Tibial artery (tissue), 4 donors: ENCODE measurements at places on chromosomes 2 and 18.

DNA sequence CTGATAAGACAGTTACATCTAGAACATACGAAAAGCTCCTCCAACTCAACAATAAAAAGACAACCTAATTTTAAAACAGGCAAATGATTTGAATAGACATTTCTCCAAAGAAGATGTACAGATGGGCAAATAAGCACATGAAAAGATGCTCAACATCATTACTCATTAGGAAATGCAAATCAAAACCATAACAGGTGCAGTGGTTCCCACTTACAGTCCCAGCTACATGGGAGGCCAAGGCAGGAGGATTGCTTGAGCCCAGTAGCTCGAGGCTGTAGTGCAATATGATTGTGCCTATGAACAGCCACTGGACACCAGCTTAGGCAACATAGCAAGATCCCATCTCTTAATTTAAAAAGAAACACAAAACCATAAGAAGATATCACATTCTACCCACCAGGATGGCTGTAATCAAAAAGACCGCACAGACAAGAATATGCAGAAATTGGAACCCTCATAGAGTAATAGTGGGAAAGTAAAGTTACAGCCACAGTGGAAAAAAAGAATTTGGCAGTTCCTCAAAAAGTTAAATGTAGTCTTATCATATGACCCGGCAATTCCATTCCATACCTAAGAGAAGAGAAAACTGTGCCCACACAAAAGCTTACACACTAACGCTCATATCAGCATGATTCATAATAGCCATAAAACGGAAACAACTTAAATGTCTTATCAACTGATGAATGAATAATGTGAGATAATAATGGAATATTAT lies 30.5 kb upstream of the ARMC9 start:
- no peak for DNase-seq

DNA sequence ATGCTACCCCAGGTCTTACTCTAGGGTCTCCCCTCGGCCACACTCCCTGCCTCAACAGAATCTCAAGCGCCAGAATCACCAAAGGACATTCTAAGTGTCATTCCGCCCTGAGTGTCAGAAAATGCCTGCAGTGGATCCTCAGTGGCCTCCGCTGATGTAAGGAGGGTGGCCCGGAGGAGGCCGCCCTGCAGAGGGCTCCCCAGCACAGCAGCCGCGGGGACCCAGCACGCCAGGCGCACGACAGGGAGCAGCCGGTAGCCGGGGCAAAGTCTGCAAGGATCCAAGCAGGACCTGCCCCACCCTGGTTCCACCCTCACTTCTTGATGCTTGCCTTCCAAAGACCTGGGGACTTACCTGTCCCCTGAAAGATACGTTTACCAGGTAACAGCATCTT lies 54.2 kb upstream of the ID2 start:
- no peak for DNase-seq

DNA sequence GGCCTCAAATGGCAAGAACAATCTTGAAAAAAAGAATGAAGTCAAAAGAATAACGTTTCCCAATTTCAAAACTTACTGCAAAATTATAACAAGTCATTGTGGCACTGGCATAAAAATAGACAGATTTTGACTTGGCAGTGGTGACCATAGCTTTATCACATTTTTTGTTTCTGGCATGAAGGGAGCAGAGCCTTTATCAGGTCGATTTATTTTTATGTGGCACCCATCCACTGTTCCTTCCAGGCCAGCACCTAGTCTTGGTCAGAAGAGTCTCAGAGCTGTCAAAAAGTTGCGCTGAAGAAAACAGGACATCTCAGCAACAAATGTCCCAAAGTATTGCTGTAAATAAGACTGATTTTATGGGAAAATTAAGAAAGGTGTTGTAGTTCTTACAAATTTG lies 92.4 kb downstream of the TRABD2A start:
- DNase-seq = no peak

- DNase-seq = no peak
Observed at GRCh38 chr18:23388357-23388756, 64.7 kb upstream of the RIOK3 start.

- no peak for DNase-seq
Observed at GRCh38 chr18:6161549-6161948, 253.2 kb downstream of the L3MBTL4 start.

DNA sequence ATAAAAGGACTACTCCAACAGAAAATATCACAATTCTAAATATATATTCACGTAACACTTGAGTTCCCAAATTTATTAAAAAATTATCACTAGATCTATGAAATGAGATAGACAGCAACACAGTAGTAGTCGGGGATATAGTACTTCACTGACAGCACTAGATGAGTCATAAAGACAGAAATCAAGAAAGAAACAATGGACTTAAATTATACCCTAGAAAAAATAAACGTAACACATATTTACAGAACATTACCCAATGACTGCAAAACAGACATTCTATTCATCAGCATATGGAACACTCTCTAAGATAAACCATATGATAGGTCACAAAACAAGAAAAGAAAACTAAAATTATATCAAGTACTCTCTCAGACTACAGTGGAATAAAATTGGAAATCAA lies 429.4 kb downstream of the MBD2 start:
- no peak for DNase-seq

DNA sequence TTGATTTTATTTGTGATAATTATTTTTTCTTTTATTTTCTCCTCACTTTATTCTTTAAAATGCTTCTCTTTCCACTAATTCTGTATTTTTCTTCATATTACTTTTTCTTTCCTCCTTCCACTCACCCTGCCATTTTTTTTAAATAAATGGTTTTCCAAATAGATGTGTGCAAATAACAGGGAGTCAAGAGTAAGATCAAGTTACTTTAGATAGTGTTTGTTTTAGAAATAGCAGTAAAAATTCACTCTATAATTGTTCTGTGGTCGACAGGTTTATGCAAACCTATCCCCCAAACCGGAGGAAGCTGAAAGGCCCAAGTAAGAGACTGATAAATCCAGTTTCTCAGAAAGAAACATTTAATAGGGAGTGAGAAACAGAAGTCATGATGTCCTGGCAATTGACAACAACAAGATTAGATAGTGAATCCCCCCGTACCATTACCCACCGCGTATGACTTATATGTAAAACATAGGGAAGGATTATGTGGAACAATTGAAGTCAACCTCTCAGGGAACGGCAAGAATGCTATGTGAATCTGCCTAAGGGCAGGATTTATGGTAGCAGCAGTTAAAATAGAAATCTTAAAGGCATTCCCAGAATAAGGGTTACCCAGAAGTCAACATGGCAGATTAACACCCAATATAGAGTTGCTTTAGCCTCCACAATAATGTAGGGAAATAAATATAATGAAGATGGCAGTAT lies 75.5 kb downstream of the KYNU start:
- no peak for DNase-seq

DNA sequence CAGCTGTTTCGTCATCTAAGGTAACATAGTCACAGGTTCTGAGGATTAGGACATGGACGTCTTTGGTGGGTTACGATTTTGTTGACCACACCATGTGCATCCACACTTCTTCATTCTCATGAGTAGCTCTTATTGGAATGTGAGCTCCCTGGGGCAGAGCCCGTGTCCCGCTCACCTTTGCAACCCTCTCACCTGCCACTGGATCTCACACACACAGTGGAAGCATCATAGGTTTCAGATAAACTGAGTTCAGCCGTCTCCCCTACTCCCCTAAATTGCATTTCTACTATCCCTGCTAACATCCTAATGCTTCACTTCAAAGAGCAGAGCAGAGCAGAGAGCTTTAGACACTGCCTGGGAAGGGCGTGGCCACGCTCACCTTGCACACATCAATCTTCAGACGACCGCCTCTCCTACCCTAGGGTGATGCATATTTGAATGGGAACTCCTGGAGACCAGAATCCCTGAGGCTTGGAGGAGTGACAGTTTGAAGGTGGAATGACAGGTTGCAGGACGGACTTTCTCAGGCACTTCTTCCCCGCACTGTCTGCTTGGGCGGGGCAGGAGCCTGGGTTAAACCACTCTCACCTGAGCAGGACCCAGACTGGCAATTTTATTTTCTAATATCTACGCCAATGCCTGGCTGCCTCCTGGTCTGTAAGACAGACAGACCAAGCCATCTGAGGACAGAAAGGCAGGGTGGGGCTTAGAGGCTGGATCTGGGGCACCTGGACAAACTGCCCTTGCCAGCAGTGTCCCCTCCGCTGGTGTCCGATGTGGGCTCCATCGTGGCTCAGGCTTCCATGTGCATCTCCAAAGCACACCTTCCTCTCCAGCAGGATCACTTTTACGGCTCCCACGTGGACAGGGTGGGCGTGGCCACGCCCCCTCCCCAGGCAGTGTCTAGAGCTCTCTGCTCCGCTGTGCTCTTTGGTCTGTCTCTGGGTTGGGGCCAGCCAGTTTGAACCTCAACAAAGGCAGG lies 229.5 kb upstream of the COPS8 start:
- no peak for DNase-seq

- peak; percentile 86 for DNase-seq
Observed at GRCh38 chr2:113282747-113283533, 4.2 kb upstream of the PAX8 start.

GRCh38 chr18:57404345-57404744 lies 30.8 kb upstream of the ONECUT2 start:
- no peak for DNase-seq

DNA sequence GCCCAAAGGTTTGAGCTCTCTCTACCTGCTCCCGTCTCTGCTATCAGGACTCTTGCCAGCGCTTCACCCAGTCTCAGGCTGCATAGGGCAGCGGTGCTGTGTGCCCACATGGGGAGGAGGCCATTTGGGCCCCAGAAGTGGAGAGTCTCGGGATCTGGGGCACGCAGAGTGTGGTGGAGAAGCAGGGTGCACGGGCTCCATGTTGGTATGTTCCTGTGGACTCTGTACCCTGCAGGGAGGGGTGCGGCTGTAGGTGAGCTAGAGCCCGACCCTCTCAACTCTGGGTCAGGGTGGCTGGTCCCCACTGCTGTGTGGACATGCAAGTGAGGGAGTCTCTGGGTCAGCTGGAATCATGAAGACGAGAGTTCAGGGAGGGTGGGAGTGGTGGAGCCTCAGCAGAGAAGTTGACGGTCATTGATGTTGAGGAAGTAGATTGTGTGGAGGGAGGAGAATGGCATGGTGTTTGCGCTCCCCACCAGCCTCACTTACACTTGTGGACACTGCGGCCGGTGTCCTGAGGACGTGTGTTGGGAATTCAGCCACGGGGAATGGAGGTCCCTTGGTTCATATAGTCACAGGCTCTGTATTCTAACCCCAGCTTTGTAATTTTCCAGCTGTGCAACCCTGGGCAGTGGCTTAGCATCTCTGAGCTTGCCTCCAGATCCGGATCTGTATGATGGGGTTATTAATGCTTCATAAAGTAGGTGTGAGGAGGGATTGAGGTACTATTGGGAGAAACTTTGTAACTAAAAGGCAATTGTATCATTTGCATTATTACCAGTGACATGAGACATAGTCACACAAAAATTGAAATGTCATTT lies 840 bp upstream of the PSD4 start:
- DNase-seq = peak; percentile 51

DNA sequence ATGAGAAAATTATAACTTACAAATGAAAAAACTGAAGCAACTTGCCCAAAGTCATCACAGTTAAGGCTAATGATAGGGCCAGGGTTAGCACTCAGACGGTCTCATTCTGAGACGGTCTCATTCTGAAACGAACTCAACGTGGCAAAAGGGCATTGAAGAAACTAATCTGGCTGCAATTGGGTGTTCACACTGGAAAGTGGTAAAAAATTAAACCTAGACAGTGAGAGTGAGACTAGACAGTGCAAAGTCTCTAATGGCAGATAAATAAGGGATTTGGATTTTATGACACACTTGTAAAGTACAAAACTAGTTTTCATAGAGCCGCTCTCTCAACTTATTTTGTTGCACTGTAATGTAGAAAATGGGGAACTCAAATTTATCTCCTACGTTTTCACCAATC lies 9.2 kb downstream of the LRPPRC start:
- DNase-seq = no peak

GRCh38 chr2:170076189-170076588 lies 101.8 kb upstream of the MYO3B start:
- no peak for DNase-seq

DNA sequence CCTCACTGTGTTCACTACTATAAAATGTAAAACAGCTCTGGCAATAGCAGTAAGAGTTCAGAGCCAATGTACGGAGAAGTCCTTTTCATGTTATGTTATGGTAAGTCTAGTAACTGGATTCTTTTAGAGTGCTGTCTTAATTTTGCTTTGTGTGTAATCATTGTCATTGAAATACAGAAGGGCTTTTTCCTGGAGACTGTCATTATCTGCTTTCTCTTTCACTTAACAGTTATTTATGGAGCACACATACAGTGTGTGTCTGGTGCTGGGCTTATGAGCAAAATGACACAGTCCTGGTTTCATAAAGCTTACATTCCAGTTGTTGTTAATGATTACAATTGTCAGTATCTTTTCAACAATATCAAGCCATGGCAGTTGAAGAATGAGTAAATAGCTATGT lies 95.5 kb downstream of the CCDC102B start:
- DNase-seq = no peak

GRCh38 chr18:45122506-45122905 lies 441.8 kb downstream of the SETBP1 start:
- no peak for DNase-seq

DNA sequence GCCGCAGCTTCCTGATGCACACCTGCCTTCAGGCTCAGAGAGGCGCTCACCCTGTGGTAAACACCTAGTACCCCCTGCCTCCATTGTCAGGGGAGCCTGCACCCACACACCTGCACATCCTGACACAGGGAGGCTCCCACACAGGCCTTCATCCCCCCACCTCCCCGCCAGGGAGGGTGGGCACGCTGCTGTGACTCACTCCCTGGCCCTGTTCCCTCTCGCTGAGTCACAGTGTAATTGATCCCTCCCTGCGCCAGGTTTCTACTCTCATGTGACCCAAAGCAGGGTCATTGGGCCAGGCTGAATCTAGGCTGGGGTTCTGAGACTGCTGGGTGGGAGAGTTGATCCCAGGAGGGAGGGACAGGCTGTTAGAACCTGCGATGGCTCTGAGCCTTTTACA lies 8.5 kb upstream of the CELF4 start:
- no peak for DNase-seq
